ENCODE measurements at places on chromosomes 4 and X.

DNA sequence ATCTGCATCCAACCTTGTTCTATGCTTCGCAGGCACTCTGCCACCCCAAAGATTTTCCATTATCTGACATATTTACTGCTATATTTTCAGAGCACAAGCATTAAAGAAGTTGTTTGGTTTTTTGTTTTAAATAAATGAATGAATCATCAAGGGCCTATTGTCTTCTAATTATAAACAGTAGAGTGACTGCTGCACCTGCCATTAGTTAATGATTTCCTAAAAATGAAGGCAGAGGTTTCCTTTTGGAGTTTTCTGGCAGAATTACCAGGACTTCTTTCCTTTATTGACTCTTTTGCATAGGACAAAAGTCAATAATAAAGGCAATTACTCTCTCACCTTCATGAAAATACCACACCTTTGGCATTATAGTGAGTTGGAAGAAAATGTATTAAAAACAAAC is 238.1 kb downstream of the INPP4B start:
- no peak for DNase-seq

GRCh38 chr4:40687676-40688389 is 58.2 kb upstream of the RBM47 start:
- DNase-seq: no peak

DNA sequence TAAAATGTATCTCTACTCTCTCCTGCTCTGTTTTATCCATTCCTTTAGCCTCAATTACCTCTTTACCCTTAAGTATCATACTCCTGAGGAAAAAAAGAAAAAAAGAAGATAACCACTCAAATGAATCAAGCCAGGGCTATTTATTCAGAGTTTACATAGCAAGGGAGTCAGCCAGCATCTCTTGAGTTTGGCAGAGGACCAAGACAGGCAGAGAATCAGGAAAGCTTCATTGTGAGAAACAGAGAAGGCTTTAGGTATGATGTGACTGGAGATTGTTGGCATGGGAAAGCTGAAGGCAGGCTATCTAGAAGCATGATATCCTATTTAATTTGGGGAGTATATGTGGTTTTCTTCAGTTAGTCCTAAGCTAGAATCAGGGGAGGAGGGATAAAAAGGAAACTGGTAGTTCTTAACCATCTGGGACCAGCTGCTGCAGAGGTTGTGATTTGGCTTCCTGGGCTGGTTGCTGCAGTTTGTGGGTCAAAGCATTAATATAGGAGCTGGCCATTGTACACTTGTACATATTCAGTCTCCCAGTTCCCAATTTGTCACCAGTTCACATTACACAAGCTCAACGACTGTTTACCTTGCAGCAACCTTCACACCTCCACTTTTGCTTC is 11.2 kb downstream of the APELA start:
- no peak for DNase-seq

- DNase-seq: no peak
Observed at GRCh38 chr4:160492181-160492580, 1389.3 kb downstream of the RAPGEF2 start.

GRCh38 chrX:100609591-100609990 is 24.9 kb downstream of the TNMD start:
- no peak for DNase-seq

DNA sequence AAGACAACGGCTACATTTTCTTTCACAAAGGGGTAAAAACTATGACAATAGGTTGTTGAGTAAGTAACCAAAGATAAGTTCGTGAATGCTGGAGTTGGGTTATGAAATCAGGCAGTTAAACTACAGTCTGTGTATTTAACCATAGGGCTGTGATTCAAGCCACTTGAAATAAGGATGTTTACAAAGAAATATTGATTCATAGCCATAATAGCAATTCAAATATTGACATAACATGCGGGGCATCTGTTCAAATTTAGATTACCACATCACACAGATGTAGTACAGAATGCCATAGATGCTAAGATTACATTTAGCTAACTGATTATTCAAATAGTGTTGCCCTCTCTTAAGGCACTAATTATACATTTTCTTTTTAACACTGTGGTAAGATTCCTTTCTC is 364.1 kb downstream of the FSTL5 start:
- no peak for DNase-seq

DNA sequence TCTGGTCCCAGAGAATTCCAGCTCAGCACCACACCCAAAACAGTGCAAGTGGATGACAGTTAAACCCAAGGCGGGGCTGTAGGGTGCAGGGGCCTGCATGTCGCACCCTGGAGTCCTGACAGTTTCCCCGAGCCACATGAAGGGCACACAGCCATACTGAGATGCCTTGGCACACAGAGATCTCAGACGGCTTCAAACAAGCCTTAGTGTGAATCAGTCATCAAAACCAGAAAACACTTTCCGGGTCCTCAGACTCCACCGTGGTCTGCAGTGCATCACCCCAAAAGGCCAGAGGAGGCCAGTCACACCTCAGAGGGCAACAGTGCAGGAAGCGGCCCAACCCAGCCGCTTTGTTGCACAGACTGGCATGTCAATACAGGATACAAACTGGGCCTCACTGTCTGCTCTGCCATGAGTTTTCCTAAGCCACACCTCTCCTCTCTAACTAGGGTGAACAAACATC is 64.6 kb upstream of the ENPP6 start:
- DNase-seq: peak; percentile 56

DNA sequence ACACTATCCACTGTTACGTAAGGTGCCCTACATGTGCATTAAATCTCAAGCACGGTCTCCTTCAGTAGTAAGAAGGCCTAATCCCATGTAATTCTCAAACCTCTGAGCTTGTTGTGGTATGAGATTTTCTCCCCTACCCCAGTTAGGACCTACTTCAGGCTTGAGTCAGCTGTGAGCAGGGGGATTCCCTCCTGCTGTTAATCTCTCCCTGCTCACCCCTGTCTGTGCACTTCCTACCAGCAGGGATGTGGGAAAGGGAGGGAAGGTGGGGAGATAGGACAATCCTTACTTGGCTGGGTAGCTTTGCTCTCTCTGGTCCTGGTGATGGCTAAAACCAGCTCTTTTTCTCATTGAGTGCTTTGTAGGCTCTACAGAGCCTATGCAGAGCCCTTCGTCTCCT is 60.8 kb downstream of the PALLD start:
- no peak for DNase-seq

DNA sequence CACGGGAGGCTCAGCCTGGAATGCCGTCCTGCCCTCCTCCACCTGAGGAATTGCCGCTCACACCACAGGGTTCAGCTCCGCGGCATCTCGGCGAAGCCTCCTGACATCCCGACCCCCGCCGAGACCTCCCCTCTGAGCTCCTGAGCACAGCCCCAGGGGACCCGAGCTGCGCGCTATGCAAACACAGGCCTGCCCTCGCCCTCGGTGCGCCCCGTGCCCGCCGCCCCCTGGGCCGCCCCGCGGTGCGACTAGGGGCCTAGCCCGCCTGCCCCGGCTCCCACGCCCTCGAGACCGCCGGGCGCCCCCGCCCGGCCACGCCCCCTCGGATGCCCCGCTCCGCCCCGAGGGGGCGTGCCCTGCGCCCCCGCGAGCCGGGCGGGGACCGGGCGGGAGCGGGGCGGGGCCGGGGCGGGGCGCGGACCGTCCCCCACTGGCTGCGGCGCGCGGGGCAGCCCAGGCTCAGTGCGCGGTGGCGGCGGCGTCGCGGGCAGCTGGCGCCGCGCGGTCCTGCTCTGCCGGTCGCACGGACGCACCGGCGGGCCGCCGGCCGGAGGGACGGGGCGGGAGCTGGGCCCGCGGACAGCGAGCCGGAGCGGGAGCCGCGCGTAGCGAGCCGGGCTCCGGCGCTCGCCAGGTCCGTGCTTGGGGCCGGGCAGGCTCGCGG is at the start of gene FGFR3:
Gene FGFR3 (plus strand): TSS at position 462 of the 664 bp plus-strand sequence. CDS start 642 bp downstream, outside the sequence.
- DNase-seq: peak; percentile 16

DNA sequence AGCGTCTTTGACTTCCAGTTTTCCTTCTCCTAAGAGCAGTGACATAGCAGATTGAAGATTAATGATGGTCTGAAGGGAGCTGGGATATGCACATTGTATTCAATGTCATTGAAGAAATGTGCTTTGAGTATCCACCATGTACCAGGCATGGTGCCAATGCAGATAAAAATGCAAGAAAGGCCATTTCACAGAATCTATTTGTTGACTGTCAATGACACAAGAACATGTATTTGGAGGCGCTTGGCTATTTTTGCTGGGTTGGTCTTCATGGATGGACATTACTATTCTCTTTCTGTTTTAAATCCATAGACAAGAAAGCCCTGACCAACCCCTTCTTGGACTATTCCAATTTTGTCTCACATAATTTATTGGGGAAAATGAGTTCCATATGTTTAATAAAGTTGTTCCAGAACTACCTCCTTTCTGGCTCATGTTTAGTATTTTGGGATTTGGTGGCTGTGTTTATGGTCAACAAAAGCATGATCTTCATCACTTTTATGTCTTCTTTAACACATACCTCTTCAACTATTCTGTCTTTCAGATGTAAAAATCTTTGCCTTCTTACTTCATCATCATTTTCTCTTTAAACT is 174.5 kb downstream of the CPE start:
- DNase-seq: no peak

GRCh38 chr4:142353149-142353738 is 492.9 kb downstream of the INPP4B start:
- DNase-seq: no peak

- no peak for DNase-seq
Observed at GRCh38 chr4:31045724-31046318, 325.7 kb downstream of the PCDH7 start.

DNA sequence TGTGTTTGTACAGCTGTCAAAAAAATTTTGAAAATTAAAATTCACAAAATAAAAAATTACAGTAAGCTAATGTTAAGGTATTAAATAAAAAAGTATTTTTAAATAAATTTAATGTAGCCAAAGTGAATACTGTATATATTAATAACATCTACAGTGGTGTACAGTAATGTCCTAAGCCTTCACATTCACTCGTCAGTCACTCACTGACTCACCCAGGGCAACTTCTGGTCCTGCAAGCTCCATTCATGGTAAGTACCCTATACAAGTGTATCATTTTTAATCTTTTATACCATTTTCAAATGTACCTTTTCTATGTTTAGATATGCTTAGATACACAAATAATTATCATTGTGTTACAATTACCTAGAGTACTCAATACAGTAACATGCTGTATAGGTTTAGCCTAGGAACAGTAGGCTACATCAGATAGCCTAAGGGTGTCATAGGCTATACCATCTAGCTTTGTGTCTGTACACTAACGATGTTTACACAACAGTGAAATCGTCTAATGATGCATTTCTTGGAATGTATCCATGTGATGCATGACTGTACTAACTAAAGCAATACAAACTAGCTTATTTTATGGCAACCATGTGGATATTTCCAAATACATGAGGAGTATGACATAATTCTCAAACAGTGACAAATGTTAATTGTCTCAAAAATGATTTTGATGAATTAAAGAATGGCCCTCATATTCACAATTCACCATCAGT is 13.7 kb downstream of the DDX60 start:
- no peak for DNase-seq

GRCh38 chr4:150874338-150875226 is 140.5 kb downstream of the LRBA start:
- DNase-seq: no peak

DNA sequence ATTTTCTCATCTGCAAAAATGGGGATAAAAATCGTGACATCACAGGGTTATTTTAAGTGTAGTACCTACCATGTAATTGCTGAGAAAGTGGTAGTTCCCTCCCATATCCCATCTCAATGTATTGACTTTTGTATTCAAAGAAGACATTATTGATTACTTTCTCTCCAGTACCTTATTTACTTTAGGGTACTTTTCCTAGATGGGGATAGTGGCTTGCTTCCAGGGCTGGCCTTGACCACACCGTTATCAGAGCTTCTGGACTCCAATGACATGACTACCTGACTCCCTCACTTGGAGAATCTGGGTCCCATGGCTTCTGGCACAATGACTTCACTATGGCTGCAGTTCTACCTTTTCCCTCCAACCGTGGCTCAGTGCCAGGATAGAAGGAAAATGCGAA is 58.2 kb upstream of the EOLA2 start:
- DNase-seq: no peak

- no peak for DNase-seq
Observed at GRCh38 chr4:123106747-123107146, 184.3 kb upstream of the NUDT6 start.

DNA sequence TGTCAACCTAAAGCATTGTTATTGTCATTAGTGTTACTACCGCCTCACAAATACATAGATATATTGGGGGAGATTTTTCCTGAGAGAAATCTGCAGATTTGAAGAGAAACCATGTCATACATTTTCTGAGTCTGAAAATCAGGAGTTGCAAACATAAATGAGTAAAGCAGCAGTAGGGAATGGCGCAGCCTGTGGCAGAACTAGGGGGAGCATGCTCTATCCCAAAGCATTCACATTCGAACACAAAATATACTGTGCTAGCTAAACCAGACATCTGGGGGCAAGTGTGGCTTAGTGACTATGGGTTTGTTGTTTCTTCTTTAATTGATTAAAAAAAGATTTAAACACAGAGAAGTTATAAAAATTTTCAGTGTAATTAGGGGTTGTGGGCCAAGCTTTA is 83.2 kb downstream of the CPE start:
- DNase-seq: no peak

DNA sequence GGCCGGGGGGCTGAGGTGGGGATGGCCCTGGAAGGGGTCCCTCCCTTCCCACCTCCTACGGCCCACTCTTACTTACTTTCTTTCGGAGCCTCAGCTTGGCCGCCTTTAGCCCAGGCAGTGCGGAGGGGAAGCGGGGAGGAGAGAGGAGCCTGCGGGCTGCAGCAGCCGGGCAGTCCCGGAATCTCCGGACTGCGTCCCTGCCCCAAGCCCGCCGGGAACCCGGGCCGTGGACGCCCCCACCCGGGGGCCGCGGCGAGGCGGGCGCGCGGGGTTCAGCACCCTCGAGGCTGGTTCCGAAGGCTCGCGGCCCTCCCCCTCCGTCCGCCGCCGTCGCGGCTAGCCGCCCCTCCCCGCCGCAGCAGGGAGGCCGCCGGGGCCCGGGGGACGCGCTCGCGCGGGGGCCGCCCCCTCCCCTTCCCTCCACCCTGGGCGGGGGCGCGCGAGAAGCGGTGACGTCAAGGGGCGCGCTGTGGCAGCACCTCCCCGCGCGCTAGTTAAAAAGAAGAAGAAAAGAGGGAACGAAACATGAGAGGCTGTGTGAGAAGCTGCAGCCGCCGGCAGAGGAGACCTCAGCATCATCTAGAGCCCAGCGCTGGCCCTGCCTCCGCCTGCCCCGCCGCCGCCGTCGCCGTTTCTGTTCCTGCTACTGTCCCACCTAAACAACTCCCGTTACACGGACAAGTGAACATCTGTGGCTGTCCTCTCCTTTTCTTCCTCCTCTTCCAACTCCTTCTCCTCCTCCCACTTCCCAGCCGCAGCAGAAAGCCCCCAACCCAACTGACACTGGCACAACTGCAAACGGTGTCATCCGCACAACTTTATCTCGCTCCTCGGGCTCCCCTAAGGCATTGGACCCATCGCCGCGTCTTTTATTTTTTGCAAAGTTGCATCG is at the start of gene HHIP:
Gene HHIP (plus strand): TSS at position 526 of the 892 bp plus-strand sequence. CDS start 520 bp downstream, outside the sequence.
- no peak for DNase-seq

DNA sequence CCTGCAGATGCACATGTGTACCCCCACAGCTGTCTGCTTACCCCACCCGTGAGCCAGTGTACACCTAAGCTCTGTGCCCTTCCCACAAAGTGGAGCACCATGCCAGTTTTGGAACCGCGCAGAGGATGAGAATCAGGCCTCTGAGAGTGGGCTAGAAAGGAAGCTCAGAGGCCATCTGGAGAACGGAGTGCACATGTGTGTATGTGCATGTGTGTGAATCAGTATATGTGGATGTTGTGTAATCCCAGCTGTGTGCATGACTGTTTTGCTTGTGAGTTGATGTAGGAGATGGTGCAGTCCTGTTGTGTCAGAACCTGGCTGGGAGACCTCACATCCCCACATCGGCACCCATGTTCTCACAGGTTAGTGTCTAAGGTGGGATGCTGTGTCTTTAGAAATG is 93.0 kb downstream of the DRD5 start:
- no peak for DNase-seq
